ENCODE measurements at places on chromosomes 7 and 10.

DNA sequence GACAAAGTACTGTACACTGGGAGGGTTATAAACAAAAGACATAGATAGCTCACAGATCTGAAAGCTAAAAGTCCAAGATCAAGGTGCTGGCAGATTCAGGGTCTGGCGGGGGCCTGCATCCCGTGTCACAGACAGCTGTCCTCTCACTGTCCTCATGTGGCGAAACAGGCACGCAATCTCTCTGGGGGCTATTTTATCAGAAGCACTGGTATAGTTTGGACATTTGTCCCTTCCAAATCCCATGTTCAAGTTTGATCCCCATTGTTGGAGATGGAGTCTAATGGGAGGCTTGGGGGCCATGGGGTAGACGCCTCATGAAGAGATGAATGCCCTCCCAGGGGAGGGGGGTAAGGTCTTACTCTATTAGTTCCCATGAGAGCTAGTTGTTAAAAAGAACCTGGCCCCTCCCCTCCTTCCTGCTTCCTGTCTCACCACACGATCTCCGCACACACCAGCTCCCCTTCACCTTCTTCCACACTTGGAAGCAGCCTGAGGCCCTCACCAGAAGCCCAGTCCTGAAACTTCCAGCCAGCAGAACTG lies 72.5 kb upstream of the UCN3 start:
- no peak for DNase-seq

DNA sequence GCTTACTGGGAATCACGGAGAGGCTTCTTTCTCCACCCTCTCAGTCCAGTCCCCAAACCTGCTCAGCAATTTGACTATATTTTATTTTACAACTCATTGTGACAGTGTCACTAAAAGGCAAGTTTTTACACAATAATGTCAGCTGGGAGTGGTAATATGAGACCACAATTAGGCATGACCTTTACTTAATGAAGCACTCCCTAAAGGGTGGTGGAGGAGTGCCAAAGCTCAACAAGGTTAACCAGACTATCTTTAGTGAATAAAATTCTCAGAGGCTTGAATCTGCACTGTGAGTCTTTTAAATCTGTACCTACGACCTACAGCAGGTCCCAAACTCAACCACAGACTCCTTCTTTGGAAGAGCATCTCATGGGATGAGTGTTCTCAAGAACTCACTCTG lies 215.6 kb downstream of the TAX1BP1 start:
- no peak for DNase-seq

DNA sequence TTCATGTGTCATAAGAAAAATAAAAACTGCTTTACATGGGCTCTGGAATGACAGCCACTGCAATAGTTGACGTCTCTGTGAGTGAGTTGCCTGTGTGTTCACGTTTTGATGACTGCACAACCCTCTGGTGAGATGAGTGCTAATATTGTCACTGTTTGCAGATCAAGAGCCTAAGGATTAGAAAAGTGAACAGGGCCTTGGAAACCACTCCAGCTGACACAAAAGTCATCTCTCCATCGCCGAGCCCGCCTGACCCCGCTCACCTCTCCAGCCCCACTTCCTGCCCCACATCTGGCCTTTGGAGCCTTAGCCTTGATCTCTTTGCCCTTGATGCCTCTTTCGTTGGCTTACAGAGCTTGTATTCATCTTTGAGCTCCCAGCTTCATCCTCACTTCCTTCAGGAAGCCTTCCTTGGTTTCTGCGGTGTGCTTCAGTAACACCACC lies 351.7 kb downstream of the TCERG1L start:
- DNase-seq, result no peak

DNA sequence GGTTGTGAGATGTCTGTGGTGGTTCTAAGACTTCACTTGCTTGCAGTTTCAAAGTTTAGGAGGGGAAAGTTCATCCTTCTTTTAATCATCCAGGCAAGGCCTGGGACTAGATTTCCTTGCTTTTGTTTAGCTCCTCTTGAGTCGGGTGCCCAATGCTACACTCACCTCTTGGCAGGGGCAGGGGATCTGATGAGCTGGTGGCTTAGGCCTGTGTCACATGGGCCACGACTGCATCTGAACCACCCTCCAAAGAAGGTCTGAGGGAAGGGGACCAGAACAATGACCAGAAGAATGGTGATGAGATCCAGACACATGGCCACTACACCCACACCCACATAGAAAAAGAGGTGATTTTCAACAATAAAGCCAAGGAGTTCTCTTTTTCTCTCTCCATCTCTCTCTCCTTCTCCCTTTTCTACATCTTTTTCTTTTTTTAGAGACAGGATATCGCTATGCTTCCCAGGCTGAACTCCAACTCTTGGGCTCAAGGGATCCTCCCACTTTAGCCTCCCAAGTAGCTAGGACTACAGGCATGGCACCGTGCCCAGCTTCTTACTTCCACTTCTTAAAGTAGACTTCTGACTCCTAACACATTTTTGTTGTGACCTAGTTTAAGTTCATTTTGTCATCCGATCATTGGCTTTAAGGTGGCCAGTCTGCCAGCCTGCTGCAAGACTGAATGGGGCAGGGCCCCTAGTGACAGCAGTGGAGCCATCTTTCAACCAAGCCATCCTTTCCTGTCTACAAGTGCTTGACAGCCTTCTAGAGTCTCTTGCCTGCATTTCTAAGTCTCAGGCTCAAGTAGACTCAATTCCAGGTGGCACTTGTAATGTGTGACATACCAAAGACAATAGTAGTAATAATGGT lies 350.9 kb downstream of the RNLS start:
- no peak for DNase-seq

- DNase-seq, result no peak
Measured at GRCh38 chr10:64261676-64262075, 740.5 kb downstream of the REEP3 start.

DNA sequence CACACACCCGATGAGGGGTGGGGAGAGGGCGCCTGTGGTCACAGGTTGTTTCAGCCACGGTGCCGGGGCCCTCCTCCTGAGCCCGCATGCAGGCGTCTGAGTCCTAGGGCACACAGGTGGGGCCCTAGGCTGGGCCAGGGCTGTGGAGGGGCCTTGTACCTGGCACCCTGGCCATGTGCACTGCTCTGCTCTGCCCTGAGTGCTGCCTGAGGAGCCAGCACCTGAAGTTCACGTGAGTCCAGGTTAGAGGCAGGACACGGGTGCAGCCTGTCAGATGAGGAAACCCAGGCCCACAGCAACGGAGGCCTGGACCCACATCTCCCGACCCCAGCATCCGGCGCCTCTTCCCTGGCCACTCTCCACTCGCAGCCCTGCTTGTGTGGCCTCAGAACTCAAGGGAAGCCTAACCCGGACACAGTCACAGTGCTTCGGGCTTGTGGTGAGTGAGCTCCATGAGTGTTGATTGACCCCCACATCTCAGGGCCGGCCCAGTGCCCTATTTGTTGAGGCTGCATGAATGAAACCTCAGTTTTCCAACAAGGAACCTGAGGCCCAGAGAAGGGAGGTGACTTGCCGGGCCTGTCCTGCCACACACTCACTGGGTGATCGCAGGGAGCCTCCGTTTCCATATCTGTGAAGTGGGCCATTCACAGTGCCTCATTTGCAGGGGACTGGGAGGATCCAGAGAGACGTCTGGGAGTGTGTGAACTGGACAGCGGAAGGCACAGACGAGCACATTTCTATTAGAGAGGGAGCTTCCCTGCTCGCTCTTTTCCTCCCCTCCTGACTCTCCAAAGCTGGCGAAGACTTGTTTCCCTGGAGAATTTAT lies 39.6 kb downstream of the PPIF start:
- no peak for DNase-seq

- DNase-seq, result no peak
Measured at GRCh38 chr10:124693396-124693795, 50.8 kb downstream of the FAM53B start.

- no peak for DNase-seq
Measured at GRCh38 chr7:16416289-16417282, 4.8 kb downstream of the CRPPA start.

- DNase-seq, result no peak
Measured at GRCh38 chr10:59536167-59537014, 173.3 kb downstream of the SLC16A9 start.

DNA sequence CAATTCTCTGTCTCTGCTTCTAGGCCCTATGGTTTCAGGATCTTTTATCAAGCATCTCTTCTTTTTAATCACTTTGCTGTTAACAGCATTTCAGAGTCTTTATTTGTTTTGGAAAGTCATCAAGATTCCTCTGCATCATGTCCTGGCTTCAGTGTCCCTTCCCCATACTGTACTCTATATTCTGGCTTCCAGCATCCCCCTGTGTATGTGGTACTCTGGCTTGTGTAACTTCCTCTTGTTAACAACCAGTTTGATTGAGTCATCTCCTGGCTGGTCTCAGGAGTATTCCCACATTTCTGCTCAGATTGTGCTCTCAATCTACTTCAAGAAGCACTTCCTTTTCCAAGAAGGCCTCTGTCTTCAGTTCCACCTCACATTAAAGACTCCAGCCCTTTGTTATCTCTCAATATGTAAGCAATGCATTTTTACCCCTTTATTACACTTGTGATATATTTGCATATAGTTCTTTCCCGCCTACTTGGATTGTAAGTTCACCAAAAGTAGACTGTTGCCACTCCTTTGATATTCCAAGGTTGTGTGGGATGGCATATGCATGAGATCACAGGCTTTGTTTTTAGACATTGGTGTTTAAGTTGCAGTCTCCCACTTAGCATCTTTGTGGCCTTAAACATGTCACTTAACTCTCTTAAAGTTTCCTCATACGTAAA lies 15.1 kb upstream of the ATE1 start:
- no peak for DNase-seq

DNA sequence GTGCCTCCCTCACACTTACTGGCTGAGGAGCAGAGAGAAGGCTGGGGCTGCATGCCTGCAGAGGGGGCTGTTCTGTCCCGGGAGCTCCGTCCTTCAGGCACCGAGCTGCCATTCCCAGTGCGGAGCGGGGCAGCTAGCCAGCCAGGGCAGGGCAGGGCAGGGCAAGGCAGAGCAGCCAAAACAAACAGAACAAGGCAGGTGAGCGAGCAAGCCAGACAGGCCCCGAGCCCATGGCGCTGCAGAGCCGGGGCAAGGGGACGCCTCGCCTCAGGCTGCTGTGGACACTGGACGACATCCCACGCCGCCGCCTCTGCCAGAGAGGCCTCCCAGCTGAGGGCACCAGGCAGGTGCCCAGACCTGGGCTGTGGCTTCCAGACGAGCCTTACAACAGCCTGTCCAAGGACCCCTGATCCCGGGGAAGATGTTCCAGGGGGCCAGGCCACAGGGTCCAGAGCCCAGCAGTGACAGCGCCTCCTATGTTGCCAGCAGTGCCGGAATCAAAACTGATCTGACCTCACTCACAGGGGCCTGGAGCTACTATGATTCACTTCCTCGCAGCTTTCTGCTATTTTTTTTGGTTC lies 8.2 kb upstream of the NDST2 start:
- DNase-seq, result no peak

DNA sequence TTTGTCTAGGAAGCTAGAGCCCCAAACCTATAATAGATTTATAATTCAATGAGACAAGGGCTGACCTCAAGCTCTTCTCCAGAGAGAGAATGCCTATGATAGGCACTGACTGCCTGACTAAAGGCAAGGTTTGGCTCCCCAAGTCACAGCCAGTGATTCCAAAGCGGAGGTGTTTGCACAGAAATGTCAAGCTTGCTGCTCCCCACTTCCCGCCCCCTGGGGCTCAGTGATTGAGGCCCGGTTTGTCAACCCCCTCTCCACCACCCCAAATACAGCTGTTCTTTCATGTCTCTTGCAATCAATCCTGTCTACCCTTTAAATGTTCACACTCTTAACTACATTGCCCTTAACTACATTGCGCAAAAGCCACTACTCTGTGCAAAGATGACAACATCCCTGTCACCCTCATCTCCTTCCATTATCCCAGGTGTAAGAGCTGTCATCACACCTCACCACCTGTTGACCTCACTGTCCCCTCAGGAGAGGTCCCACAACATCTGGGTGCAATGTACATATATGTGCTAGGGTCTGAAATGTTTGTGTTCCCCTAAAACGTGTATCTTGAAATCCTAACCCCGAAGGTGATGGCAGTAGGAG lies 58.0 kb downstream of the NUDCD3 start:
- DNase-seq, result no peak

GRCh38 chr7:117132321-117133120 lies 179.2 kb downstream of the ST7 start:
- DNase-seq, result no peak

DNA sequence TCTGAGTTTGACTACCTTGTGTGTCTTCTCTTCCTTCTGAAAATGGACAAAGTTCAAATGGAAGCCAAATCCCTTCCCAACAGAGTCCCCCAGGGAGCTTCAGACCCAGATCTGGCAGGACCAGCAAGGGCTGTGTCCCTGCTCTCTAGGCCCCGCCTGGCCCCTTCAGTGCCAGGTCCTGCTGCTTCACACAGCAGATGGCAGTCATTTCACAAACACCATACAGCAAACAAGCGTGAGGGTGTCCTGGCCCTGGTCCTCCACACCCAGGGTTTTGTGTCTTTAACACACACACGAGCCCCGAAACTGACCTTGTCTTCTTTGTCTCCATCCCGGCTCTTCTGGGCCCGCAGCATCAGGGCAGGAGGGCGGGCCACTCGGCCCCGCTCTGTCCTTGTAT lies 145.0 kb downstream of the TCERG1L start:
- no peak for DNase-seq

GRCh38 chr7:139572704-139573385 lies 49.4 kb downstream of the CLEC2L start:
- DNase-seq, result no peak

DNA sequence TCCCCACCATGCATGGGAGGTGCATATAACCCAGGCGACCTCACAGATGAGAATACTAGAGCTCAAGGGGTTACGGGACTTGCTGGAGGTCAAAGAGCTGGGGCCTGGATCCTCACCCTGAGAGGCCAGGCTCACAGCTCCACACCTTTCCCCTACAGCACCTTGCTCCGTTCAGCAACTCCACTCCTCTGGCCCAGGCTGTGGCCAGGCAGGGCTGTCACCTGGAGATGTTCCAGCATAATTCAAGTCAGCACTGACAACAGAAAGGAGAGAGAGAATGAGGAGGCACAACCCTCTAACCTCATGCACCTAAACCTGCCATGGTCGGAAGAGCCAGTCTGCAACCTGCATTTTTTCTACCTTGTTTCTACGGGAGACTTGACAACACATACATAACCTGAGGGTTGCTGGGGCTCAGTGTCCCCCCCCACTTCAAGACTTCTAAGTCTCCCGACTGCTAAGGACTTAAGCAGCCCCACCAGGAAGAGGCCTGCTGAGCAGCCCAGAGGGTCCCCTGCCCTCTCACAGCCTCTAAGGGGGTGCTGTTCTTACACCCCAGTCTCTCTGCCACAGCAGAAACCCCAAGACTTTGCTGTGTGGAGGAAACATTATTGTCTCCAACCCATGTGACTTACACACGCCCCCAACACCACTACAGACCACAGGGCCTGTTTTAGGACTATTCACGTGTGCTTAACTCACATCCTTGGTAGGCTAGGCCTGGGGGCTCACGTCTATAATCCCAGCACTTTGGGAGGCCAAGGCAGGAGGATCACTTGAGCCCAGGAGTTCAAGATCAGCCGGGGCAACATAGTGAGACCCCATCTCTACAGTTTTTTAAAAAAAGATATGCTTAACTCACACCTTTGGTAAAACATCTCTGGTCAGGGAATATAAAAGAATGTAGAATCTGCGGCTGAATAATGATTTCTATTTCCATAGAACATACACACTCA lies 175.6 kb downstream of the FAM107B start:
- DNase-seq, result no peak

- DNase-seq, result no peak
Measured at GRCh38 chr10:85611093-85611740, 755.4 kb downstream of the GRID1 start.

GRCh38 chr7:97015756-97016380 lies 8.8 kb downstream of the DLX5 start:
- DNase-seq, result no peak

GRCh38 chr10:91536111-91536510 lies 96.8 kb downstream of the PPP1R3C start:
- no peak for DNase-seq

Measured in stimulated activated CD8-positive, alpha-beta memory T cell treated with anti-CD3 and anti-CD28 coated beads, Interleukin-4, amount 100 ng/mL, for 1 hour (primary cell).